ENCODE measurements at places on chromosomes 4 and X. TPM values are rescaled to one million over a fixed set of nuclear protein-coding genes. Genes with fewer than 3 reads are reported as not detected.

The GPRIN3 gene
- total RNA-seq = 23.9 TPM

The FGF5 gene
- total RNA-seq = not detected

DNA sequence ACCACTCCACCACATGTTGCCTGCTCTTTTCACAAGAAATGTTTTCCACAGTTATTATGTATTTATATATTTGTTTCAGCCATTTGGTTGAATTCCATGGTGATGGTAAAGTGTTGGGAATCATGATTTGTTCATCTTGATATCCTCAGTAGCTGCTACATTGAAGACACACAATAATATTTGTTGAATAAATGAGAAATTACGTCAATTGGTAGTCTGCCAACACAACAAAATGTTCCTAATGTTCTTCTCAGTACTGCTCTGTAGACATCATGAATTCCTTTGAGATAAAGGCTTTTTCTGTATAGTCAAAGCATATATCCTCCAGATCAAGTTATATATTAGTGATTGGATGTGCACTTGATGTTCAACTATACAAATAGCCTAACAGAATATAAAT, 29.5 kb downstream of the CXXC4 start:
- H3K4me3 ChIP-seq = no peak overlapping the region
- no peak for DNase-seq
- H3K27me3 ChIP-seq = peaks cover 3% of the 10 kb centered on the region
- no peak overlapping the region for H3K27ac ChIP-seq

DNA sequence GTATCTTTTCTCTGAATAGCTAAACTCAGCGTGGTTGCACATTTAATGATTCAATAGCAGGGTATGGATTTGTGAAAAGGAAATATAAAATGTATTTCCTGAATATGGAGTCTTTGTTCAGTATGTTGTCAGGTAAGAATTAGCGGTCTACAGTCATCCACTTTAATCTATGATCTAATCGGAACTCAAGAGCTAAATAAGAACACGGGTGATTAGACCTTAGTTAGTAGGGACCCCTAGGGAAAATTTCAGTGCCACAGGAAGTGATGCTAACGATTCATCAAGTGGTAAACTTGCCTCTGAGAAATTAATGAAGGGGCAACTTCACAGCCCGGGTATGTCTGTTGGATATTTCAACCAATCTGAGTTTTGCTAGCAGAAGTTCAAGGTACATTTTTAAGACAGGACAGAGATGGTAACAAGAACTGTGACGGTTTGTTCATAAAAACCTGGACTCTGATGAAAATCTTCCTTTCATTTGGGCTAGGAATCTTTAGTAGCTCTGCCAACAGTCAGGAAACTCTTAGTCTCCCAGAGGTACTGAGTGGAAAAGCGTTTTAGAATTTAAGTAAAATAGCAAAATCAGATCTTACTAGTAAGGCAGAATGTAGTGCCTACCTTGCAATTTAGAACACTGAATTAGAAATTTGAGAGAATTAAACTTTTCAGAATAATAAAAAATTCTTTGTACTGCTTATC, 47.1 kb downstream of the PCDH7 start:
- DNase-seq = no peak
- H3K4me3 ChIP-seq = no peak overlapping the region
- no peaks in the 10 kb centered on the region for H3K27me3 ChIP-seq

DNA sequence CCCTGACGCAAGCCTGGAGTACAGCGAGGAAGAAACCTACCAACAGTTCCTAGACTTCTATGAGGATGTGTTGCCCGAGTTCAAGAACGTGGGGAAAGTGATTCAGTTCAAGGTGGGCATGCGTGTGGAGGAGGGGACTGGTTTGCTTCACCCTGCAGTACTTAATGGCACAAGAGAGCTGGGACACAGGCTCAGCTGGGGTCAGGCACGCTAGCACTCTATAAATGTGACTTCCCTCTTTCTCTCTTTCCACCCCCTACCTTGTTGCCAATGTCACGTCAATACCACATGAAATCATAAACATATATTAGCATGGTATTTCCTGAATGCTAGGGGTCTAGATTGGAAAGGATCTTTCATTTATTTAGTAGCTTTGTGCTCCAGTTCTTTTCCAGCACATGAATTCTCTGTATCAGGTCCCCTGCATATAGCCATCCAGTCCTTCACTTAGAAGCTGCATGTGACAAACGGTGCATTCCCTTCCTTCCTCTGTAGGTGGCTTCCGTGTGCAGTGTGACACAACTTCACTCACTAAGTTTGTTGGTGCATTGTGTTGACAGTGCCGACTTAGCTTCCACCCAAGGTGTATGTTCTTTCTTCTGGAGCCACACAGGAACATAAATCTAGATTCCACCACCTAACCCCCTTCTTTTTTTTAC, 25.6 kb downstream of the ZRSR2 start:
- DNase-seq = no peak
- H3K27ac ChIP-seq = peak overlapping the region; percentile 38
- peaks cover 22% of the 10 kb centered on the region for H3K36me3 ChIP-seq
- peaks cover 32% of the 10 kb centered on the region for H3K4me1 ChIP-seq

The MEPE gene
- not detected for total RNA-seq

The NWD2 gene
- not detected for total RNA-seq

The TLR1 gene
- total RNA-seq = 17.2 TPM

The MAGEA10 gene
- not detected for total RNA-seq

- H3K4me1 ChIP-seq = no peaks in the 10 kb centered on the region
- no peak overlapping the region for H3K27ac ChIP-seq
- DNase-seq = no peak
These were observed 28.4 kb upstream of the SLITRK4 start for GRCh38 chrX:143664302-143664701.

The CITED1 gene
- not detected for total RNA-seq

- no peak overlapping the region for H3K4me3 ChIP-seq
- no peak overlapping the region for H3K27ac ChIP-seq
- H3K4me1 ChIP-seq = no peaks in the 10 kb centered on the region
- H3K27me3 ChIP-seq = peaks cover 13% of the 10 kb centered on the region
These were observed 10.6 kb upstream of the HMX1 start for GRCh38 chr4:8882239-8882638.

- DNase-seq = no peak
- no peaks in the 10 kb centered on the region for H3K4me1 ChIP-seq
- no peaks in the 10 kb centered on the region for H3K36me3 ChIP-seq
- no peaks in the 10 kb centered on the region for H3K27me3 ChIP-seq
These were observed 184.0 kb downstream of the BMPR1B start for GRCh38 chr4:94941706-94942105.

The FRG2 gene
- total RNA-seq = not detected

GRCh38 chr4:73258436-73258685, 237 bp downstream of the ANKRD17 start:
- peaks cover 8% of the 10 kb centered on the region for H3K36me3 ChIP-seq
- peaks cover 35% of the 10 kb centered on the region for H3K4me1 ChIP-seq
- H3K4me3 ChIP-seq = peak overlapping the region; percentile 97
- DNase-seq = no peak
- peak overlapping the region; percentile 100 for H3K27ac ChIP-seq
- H3K27me3 ChIP-seq = no peaks in the 10 kb centered on the region

DNA sequence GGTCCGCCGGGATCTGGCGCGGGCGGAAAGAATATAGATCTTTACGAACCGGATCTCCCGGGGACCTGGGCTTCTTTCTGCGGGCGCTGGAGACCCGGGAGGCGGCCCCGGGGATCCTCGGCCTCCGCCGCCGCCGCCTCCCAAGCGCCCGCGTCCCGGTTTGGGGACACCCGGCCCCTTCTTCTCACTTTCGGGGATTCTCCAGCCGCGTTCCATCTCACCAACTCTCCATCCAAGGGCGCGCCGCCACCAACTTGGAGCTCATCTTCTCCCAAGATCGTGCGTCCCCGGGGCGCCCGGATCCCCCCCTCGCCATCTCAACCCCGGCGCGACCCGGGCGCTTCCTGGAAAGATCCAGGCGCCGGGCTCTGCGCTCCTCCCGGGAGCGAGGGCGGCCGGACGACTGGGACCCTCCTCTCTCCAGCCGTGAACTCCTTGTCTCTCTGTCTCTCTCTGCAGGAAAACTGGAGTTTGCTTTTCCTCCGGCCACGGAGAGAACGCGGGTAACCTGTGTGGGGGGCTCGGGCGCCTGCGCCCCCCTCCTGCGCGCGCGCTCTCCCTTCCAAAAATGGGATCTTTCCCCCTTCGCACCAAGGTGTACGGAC, 482 bp upstream of the SHOX start:
- H3K27me3 ChIP-seq = peaks cover 80% of the 10 kb centered on the region
- H3K36me3 ChIP-seq = peaks cover 1% of the 10 kb centered on the region
- DNase-seq = no peak
- H3K4me1 ChIP-seq = peaks cover 3% of the 10 kb centered on the region
- H3K4me3 ChIP-seq = no peak overlapping the region

- H3K27ac ChIP-seq = no peak overlapping the region
- DNase-seq = no peak
- no peaks in the 10 kb centered on the region for H3K4me1 ChIP-seq
- H3K27me3 ChIP-seq = peaks cover 16% of the 10 kb centered on the region
- no peaks in the 10 kb centered on the region for H3K36me3 ChIP-seq
These were observed 55.3 kb downstream of the JADE3 start for GRCh38 chrX:46967547-46967946.

GRCh38 chr4:185358514-185358913, 37.2 kb downstream of the LRP2BP start:
- H3K4me3 ChIP-seq = no peak overlapping the region
- no peak for DNase-seq
- H3K27me3 ChIP-seq = no peaks in the 10 kb centered on the region
- no peaks in the 10 kb centered on the region for H3K4me1 ChIP-seq

- peak overlapping the region; percentile 87 for H3K4me3 ChIP-seq
- no peaks in the 10 kb centered on the region for H3K27me3 ChIP-seq
- peaks cover 36% of the 10 kb centered on the region for H3K4me1 ChIP-seq
- DNase-seq = peak; percentile 61
- peaks cover 12% of the 10 kb centered on the region for H3K36me3 ChIP-seq
These were observed 29.0 kb downstream of the NOP14 start for GRCh38 chr4:2934077-2934812.

DNA sequence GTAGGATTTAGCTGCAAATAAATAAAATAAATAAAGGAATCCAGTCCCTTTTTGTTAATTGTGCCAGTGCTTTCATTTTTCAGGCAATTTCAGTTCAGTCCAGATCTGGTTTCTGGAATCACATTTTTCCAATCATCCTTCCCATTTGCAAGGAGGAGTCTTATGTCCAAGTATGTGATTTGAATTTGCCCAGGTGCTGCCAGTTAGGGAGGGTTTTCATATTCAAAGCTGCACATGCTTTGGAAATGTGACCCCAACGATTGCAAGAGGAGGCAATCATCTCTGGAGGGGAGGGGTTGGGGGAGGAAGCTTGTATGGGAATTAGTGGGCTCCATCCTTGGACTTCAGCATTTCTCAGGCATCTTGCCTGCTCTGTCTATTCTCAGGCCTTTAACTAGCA, 4.4 kb downstream of the PLAC1 start:
- no peak overlapping the region for H3K27ac ChIP-seq
- no peaks in the 10 kb centered on the region for H3K4me1 ChIP-seq
- H3K27me3 ChIP-seq = peaks cover 4% of the 10 kb centered on the region
- no peaks in the 10 kb centered on the region for H3K36me3 ChIP-seq
- H3K4me3 ChIP-seq = no peak overlapping the region
- DNase-seq = no peak

The RPA4 gene
- total RNA-seq = 0.82 TPM

GRCh38 chrX:11789809-11790208, 31.8 kb downstream of the MSL3 start:
- peaks cover 19% of the 10 kb centered on the region for H3K4me1 ChIP-seq
- H3K4me3 ChIP-seq = no peak overlapping the region
- H3K36me3 ChIP-seq = no peaks in the 10 kb centered on the region
- no peaks in the 10 kb centered on the region for H3K27me3 ChIP-seq
- DNase-seq = no peak

DNA sequence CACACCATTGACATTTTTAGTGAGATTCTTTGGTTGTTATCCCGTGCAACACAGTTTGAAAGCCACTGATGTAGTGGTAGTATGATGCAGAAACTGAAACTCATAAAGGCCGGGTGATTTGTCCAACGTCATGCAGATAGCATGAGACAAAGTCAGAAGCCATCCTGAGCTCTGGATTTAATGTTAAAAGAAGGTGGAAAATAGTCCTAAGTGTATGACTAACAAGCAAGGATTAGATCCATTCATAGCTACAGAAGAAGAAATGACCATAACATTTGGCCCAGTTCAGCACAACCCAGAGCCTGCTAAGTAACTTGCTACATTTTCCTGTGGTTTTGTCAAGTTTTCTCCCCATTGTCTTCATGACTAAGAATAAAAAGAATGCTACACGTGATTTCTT, 142.4 kb downstream of the AMELX start:
- no peak overlapping the region for H3K4me3 ChIP-seq
- H3K4me1 ChIP-seq = no peaks in the 10 kb centered on the region
- no peak overlapping the region for H3K27ac ChIP-seq
- no peaks in the 10 kb centered on the region for H3K36me3 ChIP-seq
- H3K27me3 ChIP-seq = no peaks in the 10 kb centered on the region

The BEX5 gene
- 4.3 TPM for total RNA-seq

The STK32B gene
- not detected for total RNA-seq

DNA sequence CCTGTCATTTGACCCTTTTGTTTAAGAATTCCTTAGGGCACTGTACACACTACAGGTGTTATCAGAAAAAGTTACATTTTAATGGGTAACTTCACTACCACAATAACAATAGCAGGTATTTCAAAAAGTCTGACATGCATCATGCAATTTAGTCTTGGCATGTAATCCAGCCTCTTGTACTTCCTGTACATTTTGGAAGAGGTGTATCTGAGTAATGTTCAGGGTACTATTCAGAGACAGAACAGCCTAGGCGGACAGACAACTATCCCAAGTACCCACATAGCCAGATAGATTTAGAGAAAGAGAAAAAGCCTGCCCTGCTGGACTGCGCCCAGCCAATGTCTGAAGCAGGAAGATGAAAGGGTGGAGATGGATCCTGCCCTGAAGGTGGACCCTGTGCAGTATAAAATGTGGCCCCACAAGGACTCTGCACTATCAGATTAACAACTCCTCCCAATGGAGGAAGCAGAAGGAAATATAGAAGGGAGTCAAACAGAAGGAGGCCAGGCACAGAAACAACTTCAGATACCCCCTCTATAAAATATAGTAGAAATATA, 8.5 kb downstream of the UGT2B7 start:
- no peak overlapping the region for H3K4me3 ChIP-seq
- H3K36me3 ChIP-seq = no peaks in the 10 kb centered on the region
- H3K27ac ChIP-seq = no peak overlapping the region
- H3K27me3 ChIP-seq = no peaks in the 10 kb centered on the region

DNA sequence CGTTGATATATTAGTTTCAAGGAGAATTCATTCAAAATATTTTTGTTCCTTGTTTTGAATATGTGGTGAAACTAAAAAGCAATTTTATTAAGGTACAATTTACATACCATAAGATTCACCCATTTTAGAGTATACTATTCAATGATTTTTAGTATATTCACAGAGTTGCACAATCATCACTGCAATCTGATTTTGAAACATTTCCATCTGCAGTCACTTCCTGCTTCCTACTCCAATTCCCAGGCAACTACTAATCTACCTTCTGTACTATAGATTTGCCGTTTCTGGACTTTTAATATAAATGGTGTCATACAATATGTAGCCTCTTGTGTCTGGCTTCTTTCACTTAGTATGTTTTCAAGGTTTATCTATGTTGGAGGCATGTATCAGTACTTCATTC, 71.3 kb downstream of the SLC9A7 start:
- H3K4me1 ChIP-seq = no peaks in the 10 kb centered on the region
- no peak for DNase-seq
- H3K27me3 ChIP-seq = no peaks in the 10 kb centered on the region
- no peak overlapping the region for H3K27ac ChIP-seq

The SEC24B gene
- total RNA-seq = 28.5 TPM

The PPEF2 gene
- total RNA-seq = 0.17 TPM

- DNase-seq = no peak
- no peaks in the 10 kb centered on the region for H3K36me3 ChIP-seq
- no peaks in the 10 kb centered on the region for H3K4me1 ChIP-seq
- no peak overlapping the region for H3K27ac ChIP-seq
These were observed 77.3 kb upstream of the NOCT start for GRCh38 chr4:138938366-138938690.
